Dorsolateral prefrontal cortex (tissue), 122 donors: ENCODE measurements at places on chromosomes 3 and 15.

DNA sequence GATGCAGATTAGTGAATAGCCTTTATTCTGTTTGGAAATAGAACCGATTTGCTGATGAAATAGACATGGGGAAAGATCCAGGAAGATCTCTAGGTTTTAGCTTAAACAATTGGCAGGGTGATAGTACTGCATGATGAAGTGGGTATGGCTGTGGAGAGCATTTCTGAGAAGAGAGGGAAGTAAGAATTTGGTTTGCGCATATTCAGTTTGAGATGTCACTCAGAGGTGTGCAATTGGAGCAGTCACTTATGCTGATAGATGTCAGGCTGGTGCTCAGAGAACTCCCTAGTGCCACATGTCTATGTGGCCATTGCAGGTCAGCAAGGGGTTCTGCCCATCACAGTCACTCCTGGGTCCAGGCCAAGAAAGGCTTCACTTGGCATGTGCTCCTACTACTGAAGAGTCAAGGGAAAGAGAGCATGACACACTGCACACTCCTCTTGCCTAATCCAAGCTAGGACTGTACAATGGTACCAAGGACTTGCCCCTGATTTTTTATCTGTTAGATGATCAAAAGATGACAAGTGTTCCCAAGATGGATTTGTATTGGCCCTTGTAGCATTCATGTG is 57.2 kb upstream of the ST8SIA2 start:
- DNase-seq = no peak

GRCh38 chr3:64489361-64490044 is 198.3 kb downstream of the ADAMTS9 start:
- no peak for DNase-seq

GRCh38 chr15:58148120-58148519 is 9.9 kb downstream of the AQP9 start:
- no peak for DNase-seq

GRCh38 chr15:90291679-90292356 is 26.3 kb downstream of the NGRN start:
- no peak for DNase-seq

GRCh38 chr3:39506863-39507262 is 39.4 kb downstream of the MOBP start:
- no peak for DNase-seq

DNA sequence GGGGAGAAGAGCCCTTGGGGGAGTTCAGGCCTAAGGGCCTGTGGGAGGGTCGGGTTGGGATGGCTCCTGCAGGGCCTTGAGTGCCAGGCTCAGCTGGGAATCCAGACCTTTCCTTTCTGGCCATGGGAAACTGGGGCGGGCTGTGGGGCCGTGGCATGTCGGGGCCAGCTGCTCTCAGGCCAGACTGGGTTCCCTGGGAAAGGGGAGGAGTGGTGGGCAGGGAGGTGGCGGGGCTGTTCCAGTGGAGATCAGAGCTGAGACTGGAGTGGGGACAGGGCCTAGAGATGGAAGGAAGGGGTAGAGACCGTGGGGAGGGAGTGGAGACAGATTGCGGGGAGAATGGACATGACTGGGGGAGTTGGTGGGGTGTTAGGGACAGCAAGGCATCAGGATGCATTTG is 20.3 kb downstream of the FBLN2 start:
- DNase-seq = no peak

DNA sequence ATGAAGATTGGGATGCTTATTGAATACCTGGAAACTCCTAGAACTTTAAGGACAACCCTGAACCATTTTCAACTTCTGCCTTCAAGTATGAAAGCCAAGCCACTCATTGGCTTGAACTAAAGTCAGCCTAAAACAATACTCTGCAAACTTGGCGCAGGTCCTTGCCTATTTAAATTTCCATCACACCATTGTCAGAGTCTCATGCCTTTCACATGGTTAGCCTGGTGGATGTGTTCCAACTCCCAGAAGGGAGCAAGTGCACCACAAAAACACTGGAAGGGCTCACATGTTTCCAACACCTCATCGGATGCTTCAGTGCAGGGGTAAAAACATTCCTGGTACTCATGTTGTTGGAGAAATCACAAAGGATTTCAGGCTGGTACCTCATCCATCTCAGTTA is 511.6 kb upstream of the MDFIC2 start:
- DNase-seq = no peak
